Fibroblast of the aortic adventitia (primary cell): ENCODE measurements at places on chromosomes 11 and 22. TPM values are rescaled to one million over a fixed set of nuclear protein-coding genes. Genes with fewer than 3 reads are reported as not detected.

- no peak for DNase-seq
These were observed 27.2 kb upstream of the DNAJB7 start for GRCh38 chr22:40889116-40889515.

DNA sequence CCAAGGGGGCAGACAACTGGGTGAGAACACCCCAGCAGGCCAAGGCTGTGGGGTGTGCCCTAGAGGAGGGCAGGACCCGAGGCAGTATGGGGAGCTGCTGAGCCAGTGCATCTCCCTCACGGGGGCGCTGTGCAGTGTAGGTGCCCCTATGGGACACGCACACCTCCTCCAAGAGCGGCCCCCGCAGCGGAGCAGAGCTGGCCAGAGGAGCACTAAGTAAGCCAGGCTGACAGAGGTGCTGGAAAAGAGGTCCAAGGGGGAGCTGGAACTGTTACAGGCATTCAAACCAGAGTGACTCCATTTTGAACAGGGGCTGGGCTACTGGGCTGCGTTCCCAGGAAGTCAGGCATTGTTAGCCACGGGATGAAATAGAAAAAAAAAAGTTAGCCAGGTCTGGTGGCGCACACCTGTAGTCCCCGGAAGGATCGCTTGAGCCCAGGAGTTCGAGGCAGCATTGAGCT lies 41.8 kb downstream of the TST start:
- peak; percentile 20 for DNase-seq

DNA sequence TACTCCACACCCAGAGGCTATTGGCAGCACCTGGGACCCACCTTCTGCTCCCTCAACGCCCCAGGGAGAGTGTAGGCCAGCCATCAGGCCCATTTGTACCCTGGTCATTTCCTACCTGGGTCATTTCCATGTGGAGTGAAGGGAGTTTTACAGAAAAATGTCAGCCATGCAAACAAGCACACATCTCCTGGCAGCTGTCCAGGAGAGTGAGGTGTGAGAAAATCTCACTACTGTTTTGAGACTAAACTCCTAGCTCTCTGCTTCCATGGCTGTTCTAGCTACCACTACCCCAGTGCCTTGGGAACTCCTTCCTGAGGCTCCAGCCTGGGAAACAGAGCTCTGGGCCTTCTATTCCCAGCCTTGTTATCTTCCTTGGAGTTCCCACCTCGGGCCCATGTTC lies 2.8 kb upstream of the TMPRSS13 start:
- no peak for DNase-seq

DNA sequence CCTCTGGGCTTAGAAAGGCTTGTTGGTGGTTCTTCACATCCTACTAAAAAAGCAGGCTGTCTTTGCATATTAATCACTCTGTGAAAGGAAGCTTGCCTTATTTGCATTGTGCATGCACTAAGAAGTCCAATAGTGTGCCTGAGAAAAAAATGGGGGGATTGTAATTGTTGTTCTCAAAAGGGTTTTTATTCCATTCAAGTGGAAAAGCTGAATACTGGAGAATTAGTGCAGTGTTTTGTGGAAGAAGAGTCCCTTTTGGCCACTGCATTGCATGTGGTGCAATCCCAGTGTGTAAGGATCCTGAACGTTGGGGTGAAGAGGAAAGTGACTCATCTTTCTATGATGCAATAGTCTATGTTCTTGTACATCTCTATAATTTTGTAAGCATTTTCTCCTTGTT lies 16.5 kb downstream of the NCAM1 start:
- peak; percentile 58 for DNase-seq

FOLR3 gene
- 0.90 TPM in 1 of 2 replicates, not detected in the other for total RNA-seq

DNA sequence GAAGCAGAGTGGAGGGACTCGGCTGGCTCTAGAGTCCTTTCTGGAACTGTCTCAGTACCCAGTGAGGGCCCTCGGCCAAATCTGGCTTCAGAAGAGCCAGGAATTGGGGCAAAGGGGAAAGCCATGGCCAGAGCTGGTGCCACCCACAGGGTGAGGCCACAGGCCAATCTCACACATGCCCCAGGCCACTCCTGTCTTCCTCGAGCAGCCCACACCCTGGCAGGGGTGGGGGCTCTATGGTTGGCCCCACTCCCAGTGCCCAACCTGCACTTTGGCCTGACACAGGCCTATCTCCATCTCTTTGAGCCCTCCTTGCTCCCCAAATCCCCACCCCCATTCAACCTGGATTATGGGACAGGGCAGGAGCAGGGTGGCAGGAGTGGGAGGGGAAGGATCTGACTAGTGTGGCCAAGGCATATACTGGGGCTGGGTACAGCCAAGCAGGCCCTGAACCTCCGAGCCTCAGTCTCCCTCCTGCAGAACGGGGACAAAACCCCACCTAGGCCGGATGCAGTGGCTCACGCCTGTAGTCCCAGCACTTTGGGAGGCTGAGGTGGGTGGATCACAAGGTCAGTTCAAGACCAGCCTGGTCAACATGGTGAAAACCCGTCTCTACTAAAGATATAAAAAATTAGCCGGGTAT lies 6.9 kb downstream of the TST start:
- no peak for DNase-seq

GRCh38 chr11:6240781-6241180 lies 1.9 kb downstream of the CNGA4 start:
- no peak for DNase-seq

DNA sequence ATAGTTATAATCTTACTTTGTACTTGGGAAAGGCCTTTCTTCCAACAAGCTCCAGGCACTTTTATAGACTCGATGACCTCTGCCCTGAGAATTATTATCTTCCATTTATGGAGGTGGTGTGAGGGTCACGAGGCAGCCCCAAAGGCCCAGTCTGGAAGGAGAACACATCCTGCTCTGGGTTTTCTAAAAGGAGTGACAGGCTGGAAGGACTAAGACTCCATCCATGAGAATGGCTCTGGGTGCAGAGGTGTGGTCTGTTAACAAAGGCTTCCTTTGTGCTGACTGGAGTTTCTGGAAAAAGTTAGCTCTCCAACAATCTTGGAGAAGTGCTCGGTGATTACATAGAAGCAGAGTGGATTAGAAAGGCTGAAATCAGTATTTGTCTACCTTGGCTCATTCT lies 74.7 kb upstream of the SESN3 start:
- no peak for DNase-seq

GRCh38 chr22:35135165-35135564 lies 69.2 kb downstream of the ISX start:
- no peak for DNase-seq

DNA sequence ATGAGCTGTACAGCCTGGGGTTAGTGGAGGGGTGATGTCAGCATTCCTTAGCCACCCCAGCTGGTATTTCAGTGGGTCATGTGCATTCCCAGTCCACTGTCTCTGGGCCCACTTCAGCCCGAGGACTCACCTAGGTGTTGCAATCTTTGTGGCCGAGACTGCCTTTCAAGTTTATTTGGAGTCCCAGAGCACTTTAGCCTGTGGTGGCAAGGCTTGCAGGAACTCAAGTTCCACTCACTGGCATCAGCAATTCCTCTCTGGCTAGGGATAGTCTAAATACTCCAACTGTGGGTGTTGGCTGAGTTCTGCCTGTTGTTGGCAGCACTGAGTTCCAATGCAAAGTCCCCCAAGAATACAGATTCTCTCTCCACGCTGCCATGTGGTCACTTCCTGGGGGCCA lies 191.6 kb upstream of the PGR start:
- no peak for DNase-seq

PRDM11 gene
- 3.4 and 5.3 TPM in 2 replicates for total RNA-seq

DNA sequence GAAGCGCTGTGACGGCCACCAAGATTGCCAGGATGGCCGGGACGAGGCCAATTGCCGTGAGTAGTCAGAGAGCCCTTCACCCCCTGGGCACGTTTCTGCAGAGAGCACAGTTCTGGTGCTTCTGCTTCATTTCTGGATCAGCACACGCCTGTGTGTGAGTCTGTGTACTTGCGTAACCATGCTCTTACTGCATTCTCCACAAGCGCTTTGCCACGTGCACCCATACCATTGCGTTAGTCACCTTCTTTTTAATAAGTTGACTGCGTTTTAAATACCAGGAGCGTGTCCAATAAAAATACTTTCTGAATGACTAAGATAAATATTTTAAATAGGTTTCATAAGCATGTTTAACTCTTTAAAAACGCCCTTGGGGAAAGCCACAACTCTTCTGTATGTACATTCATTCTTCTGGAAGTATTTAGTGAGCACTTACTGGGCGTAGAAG lies 143.0 kb upstream of the SORL1-AS1 start:
- DNase-seq: peak; percentile 100

DNA sequence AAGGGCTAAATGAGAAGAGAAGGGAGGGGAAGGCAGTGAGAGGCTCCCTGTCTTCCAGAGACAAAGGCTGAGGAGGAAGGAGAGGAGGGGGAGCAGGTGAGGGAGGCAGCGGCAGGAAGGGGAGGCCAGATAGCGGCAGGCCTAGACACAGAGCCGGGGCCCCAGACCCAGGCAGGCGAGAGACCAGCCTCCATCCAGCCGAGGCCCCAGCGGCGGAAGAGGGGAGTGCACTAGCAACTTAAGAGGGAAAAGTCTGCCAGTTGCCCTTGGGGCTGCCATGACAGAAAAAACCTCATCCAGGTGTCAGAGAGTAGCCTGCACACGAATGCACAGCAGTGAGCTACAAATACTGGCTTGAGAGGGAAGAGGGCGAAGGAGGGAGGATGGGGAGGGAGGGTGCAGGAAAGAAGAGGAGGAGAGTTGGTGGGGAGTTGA lies 46.7 kb downstream of the IGLL1 start:
- no peak for DNase-seq

DNA sequence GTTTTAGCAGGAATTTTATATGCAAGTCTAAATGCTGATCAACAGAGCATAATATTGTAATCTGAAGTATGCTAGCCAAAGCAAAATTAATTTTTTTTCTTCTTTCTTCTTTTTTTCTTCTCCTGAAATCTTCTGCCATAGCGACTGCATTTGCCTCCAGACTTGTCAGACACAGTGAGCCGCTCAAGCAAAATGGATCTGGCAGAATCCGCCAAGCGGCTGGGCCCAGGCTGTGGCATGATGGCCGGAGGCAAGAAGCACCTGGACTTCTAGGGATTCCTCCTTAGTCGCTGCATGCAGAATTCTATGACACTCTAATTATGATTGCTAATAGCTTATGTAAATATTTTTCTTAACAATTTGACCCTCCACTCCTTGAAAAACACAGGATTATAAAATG lies 27.9 kb downstream of the PAX6 start:
- no peak for DNase-seq

DNA sequence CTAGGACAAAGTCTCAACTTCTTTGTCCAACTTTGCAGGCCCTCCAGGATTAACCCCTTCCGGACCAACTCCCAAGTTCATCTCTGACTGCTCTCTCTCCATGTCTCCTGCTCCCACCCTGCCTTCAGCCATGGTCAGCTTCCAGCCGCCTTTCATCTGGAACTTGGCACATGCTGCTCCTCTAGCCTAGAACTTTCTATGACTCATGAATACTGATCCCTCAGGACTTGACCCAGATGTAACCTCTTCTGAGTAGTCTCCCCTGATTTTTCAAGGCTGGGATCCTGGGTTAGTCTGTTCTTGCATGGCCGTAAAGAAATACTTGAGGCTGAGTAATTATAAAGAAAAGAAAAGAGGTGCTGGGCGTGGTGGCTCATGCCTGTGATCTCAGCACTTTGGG lies 5.2 kb upstream of the SLC15A3 start:
- peak; percentile 74 for DNase-seq

RAB38 gene
- 0.41 and 1.2 TPM in 2 replicates for total RNA-seq

GRCh38 chr11:12064136-12064953 lies 46.0 kb upstream of the MICAL2 start:
- no peak for DNase-seq

DNA sequence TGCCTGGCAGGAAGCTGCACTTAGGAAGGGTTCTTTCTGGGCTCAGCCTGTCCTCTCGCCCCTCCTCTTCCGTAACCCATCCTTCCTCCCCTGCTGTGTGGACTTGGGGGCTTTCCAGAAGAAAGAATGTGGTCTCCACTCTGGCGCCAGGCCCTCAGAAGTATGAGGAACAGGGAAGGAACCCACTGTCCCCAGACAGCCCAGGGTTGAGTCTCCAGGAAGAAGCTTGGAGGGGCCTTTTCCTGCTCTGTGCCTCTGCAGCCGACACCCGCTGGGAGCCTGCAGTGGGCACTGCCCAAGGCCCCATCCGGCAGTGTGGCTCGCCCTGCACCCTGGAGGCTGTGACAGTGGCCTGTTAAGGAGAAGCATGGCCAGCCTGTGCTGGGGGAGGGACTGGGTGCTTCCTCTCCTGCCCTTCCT lies 112.6 kb downstream of the ST3GAL4 start:
- DNase-seq: no peak

SCGB1C1 gene
- total RNA-seq: not detected in 2 replicates

DNA sequence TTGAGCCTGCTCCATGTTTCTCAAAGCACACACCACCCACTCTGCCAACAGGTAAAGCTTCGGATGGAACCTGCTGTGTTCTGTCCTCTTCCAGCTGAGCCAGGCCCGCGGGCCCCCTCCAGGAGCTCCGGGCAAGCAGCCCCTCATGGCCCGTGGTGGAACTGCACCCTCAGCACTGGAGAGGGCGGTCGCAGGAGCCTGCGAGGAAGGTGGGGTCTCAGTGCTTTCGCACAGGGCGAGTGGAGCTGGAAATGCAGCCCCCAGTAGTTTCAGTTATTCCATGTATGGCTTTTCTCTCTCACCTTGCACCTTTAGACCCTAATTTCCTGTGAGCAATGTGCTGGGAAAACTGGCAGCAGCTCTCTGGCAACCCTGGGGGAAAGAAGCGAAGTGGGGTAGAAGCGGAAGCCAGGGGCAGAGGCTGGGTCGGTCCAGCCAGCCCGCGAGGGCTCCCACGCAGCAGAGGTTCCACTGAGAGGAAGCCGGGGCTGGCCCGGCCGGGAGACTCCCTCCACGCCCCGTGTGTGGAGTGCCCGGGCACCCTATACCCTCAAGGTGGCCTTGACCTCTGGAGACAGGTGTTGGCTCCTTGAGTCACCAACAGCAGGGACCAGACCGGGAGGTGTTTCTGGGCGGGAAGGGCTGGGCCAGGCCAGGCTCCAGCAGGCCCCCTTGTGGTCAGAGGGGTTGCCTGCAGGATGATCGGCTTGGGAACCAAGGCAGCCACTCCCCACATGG lies 119.9 kb upstream of the TMEM45B start:
- DNase-seq: peak; percentile 16

GGTLC2 gene
- total RNA-seq: not detected in 2 replicates

DNA sequence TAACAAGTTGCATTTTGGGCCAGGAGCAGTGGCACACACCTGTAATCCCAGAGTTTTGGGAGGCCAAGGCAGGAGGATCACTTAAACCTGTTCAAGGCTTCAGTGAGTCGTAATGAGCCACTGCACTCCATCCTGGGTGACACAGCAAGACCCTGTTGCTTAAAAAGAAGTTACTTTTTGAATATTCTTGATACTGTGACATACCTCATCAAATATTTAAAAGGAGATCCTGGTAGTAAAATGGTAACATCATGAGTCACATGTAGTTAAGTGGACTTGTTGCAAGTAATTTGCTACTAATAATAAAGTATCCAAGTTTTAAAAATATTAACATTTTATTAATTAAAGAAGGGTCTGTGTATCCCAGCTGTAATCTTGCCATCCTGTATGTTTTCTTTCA lies 18.3 kb downstream of the HMGXB4 start:
- DNase-seq: no peak

CFAP300 gene
- total RNA-seq: 4.1 and 12.7 TPM in 2 replicates

- DNase-seq: no peak
These were observed 42.9 kb upstream of the ARHGAP32 start for GRCh38 chr11:129234978-129235377.

GRCh38 chr11:75471176-75471973 lies 38.4 kb upstream of the KLHL35 start:
- no peak for DNase-seq

GRCh38 chr11:123360267-123360936 lies 69.7 kb upstream of the GRAMD1B start:
- no peak for DNase-seq
